ENCODE measurements at places on chromosomes 7 and 10.

- DNase-seq = no peak
Measured at GRCh38 chr10:90075995-90076394, 374.6 kb downstream of the KIF20B start.

- DNase-seq = no peak
Measured at GRCh38 chr10:25966844-25967243, 32.8 kb downstream of the MYO3A start.

- no peak for DNase-seq
Measured at GRCh38 chr7:107560898-107561516, 2.7 kb downstream of the COG5 start.

- peak; percentile 48 for DNase-seq
Measured at GRCh38 chr7:102913826-102914225, 1.0 kb downstream of the LRRC17 start.

DNA sequence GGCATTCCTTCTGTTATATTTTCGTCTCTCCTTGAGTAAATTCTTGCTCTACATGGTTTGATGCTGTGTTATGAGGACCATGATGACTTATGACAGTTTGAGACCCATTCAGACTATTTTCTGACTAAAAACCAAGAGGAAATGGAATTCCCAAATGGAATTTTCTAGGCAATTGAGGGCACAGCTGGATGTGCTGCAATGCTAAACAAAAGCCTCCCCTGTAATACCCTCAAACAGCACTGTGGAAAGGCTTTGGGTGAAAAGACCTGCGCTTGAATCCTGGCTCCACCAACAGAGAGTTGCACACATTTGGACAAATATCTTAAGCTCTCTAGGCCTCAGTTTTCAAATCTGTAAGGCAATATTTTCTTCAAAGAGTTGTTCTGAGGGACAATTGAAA is 129.1 kb downstream of the PRKG1 start:
- no peak for DNase-seq

DNA sequence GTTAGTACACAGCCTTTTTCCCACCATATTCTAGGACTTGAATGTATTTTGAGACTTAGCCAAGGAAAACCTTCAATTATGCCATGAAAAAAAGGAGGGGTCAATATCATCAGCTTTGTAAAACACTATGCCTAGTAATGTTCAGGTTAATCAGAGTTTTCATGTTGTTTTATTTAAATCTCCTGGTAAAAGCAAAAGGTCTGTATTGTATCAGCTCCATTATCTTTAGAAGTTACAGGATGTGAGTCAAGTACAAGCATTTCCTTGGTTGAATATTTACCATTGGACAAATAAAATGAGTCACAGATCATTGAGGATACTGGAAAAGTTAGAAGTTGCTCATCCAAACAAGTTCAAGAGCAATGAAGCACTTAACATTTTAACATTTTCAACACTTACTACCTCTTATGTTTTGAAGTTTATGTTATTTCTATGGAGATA is 89.9 kb upstream of the CAPZA2 start:
- peak; percentile 80 for DNase-seq

DNA sequence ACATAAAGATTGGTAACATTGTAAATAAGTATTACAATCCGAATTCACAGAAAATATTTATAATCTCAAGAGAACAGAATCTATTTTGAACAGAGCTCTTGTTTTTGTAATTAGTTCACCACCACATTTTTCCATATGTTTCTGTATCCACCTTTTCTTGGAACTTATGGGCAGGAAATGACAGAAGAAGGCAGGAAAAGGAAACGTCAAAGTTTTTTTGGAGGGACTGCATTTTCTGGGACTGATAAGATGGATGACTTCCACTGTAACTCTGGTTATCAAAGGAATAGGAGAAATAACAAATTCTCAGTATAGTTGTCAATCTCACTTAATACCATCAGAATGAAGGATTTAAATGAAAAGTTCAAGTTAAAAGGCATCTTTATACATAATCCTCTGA is 75.1 kb upstream of the SMNDC1 start:
- DNase-seq = no peak

GRCh38 chr10:77698267-77698931 is 60.8 kb upstream of the KCNMA1 start:
- no peak for DNase-seq

DNA sequence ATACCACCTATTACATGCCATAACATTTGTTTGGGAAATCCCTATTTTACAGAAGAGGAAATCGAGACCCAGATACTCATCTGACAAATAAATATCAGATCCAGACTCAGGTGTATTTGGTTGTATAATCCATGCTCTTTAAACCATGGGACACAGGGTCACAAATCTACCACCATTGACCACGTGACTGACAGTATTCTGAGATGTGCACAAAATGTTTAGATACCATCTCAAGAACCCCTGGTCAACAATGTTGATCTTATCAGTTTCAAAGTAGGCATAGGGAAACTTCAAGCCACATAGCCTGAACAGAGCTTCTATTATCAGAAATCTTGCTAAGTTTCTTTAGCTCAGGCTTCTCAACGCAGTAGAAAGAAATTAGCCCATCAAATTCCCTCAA is 93.6 kb downstream of the ICA1 start:
- DNase-seq = no peak

GRCh38 chr10:97852277-97852676 is 2.6 kb downstream of the GOLGA7B start:
- DNase-seq = no peak

GRCh38 chr10:112327678-112328077 is 44.5 kb downstream of the TECTB start:
- no peak for DNase-seq

- no peak for DNase-seq
Measured at GRCh38 chr10:61096056-61096455, 152.1 kb upstream of the RHOBTB1 start.

DNA sequence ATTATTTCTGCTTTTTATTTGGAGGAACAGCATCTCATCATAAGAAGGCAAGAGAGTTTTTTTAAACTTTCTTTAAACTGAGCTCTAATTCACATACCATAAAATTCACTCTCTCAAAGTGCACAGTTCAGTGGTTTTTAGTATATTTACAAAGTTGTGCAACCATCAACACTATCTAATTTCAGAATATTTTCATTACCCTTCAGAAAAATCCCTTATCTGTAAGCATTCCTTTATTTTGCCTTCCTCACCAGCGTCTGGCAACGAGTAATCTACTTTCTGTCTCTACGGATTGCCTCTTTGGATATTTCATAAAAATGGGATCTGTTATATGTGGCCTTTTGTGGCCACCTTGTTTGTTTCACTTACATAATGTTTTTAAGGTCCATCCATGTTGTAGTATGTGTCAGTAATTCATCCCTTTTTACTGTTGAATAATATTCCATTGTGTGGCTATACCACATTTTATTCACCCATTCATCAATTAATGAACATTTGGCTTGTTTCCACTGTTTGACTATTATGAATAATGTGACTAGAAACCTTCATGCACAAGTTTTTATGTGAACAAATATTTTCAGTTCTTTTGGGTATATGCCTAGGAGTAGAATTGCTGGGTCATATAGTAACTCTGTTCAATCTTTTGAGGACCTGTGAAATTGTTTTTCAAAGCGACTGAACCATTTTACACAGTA is 181.5 kb downstream of the TRIL start:
- no peak for DNase-seq

DNA sequence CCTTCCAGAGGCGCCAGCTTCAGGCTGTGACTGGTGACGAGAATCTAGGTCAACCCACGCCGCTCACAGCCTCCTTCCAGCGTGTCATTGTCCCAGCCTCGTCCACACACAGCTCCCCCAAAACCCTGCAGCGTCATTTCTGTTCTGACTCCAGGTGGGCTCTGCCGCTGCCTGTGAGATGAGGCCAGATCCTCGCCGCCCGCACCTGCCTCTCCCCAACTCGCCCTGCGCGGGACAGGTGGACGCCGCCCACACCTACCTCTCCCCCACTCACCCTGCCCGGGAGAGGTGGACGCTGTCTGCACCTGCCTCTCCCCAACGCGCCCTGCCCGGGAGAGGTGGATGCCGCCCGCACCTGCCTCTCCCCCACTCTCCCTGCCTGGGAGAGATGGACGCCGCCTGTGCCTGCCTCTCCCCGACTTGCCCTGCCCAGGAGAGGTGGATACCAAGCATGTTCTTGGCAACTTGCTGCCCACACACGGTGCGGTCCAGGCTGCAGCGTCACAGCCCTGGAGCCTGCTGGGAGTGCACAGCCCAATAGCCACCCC is 32.0 kb upstream of the CFAP46 start:
- no peak for DNase-seq

Measured in astrocyte of the spinal cord (primary cell).